Liver (tissue), 10 donors: ENCODE measurements at places on chromosomes 4 and X. TPM values are rescaled to one million over a fixed set of nuclear protein-coding genes. Genes with fewer than 3 reads are reported as not detected.

Gene RHOXF2
- total RNA-seq, result not detected

Gene DACH2
- total RNA-seq, result 0.23 TPM

Gene EDA2R
- not detected for total RNA-seq

Gene RELL1
- 12.9 TPM for total RNA-seq

Gene LAGE3
- total RNA-seq, result 8.5 TPM

Gene PRDM8
- 0.08 TPM for total RNA-seq

Gene ITIH6
- total RNA-seq, result not detected
